ENCODE measurements at places on chromosomes 2 and 18.

DNA sequence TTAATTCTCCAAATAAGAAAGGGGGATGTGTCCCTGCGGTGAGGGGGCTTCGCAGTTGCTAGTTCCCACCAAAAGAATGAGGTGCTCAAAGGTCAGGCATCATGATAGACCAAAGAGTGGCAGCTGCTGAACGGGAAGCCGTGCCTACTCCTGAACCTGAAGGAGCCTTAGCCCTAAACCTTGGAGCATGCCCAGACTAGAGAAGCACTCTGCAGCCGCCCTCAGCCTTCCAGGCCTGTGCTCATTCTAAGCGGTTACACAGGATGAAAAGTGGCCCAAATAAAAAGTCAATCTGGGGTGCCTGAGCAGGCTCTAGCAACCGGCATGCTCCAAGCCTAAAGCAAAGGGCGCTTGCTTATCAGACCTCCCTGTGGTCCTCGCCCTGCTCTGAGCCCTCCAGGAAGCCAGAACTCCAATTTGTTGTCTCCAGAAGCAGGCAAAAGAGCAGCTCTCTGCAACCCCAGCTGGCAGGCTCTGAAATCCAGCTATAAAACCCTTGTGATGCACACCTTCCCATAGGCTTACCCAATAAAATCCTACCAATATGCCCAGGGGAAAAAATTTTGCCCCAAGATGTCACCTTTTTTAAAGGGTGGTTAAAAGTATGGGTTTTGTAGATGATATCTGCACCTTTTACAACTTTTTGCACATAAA is 17.5 kb downstream of the UXS1 start:
- DNase-seq: no peak

DNA sequence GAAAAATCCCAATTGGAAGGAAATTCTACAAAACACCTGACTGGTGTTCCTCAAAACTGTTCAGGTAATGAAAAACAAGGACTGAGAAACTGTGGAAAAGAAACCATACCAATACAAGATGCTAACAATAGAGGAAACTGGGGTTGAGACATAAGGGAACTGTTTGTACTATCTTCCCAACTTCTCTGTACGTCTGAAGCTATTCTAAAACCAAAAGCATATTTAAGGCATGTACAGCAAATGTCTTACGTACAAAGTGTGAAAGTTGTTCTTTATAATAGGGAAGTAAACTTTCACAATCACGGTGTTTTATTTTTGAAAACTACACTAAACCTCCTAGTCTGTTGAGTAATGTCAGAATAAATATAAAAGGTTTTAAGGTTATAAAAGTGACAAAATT is 776.1 kb upstream of the RAB6C start:
- DNase-seq: no peak

DNA sequence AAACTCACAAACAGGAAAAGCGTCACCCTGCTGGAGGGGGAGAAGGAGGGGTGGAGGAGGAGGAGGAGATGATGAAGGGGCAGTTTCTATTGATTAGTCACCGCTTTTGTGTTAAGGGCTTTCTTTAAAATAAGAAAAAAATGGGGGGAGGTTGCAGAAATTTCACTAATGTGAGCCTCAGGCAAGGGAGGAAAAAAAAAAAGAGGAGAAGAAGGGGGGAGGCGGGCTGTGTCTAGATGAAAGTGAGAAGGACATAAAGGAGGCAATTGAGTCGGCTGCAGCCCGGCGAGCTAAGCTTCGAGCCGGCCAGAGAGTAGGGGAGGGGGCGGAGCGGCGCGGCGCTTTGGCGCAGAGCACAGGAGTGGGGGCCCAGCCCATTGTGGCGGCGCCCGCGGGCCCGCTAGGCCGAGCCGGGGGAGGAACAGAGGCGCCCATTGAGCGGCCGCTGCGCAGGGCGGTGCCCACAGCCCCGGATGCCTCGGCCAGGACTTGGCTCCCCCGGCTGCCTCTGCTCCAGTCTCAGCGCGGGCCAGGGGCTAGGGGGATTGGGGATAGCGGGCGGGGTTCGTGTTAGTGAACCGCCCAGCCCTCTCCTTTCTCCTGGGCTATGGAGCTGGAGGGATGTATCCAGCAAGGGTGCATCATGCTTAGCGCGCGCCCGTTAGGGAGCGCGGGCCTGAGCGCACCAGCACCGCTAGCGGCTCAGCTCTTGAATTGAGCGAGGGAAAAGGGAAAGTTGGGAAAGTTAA is 7.9 kb downstream of the PAX3 start:
- peak; percentile 47 for DNase-seq

- DNase-seq: no peak
Observed at GRCh38 chr2:172736424-172737174, 954 bp downstream of the RAPGEF4 start.

DNA sequence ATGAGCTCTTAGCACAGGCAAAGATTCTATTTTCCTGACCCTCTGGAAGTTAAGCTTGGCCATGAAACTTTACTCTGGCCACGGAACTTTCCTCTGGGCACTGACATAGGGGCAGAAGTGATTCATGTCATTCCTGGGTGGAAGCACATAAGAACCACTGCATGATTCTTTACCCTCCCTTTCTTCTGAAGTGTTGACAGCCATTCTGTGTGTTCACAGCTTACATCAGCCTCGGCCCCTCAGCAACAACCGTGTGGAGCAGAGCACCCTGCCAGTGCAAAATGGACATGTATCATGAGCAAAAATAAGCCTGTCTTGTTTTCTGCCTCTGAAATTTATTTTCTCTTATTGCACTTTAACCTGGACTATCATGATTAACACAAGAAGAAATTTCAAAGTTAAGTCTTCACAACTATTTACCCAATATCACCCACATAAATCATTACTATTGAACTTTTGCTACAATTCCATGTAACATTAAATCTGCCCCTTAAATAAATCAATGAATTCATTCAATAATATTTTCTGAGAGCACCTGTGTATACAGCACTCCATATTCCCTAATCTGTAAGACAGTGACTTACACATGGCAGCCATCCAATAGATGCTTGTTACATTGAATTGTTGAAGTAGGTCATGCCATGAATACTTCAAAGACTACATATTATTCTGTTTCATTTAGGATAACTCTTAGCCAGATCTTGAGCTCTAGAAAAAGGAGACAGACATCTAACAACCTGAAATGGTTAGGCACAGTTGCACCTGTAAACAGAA is 531.9 kb downstream of the IRS1 start:
- DNase-seq: no peak

DNA sequence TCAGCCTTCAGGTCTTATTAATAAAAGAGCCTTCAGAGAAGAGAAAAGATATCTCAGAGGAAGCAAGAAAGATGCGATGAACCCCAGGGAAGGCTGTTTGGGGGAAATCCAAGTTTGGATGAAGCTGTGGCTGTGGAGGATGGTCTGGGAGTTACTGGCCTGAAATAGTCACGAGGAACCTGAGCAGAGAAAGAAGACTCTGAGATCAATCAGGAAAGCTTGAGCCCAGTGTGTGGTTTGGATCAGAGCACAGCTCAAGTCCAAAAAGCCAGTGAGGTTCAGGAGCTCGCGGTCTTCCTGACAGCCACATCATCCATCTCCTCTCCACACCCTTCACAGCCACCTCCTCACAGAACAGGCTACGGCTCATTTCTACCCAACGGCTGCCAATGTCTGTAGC is 87.4 kb upstream of the SERPINE2 start:
- DNase-seq: no peak

DNA sequence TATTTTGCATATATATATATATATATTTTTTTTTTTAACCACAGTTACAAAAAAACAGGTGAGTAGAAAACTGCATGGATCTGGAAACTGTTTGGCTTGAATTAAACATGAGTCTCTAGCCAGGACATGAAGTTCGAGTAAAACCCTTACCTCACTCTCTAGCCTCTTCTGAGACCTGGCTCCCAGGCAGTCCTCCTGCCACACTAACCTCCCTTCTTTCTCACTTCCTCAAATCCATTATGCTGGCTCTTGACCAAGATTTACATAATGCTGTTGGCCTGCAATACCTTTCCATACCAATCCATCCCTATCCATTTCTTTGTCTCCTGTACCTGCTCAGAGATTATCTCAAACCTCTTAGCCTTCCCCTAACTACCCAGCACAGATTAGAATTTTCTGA is 34.0 kb downstream of the PIGN start:
- DNase-seq: no peak

DNA sequence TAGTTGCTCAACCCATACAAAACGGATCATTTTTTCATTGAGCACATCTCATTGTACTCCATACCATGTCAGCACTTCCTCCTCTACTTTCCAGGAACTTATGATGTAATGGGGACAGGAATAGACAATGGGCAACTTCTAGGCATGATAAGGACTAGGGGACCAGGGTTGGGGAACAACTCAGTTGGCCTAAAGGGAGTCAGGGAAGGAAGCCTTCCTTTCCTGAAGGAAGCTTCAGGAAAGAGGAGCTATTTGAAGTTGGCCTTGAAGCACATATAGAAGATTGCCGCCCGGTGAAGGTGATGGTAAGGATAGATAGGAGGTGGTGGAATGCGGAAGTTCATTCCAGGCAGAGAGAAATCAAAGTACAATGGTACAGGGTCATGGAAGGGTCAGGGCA is 283.9 kb downstream of the SLC8A1 start:
- DNase-seq: no peak

Measured in NCI-H1092 (cell line).